ENCODE measurements at places on chromosomes 3 and 15.

DNA sequence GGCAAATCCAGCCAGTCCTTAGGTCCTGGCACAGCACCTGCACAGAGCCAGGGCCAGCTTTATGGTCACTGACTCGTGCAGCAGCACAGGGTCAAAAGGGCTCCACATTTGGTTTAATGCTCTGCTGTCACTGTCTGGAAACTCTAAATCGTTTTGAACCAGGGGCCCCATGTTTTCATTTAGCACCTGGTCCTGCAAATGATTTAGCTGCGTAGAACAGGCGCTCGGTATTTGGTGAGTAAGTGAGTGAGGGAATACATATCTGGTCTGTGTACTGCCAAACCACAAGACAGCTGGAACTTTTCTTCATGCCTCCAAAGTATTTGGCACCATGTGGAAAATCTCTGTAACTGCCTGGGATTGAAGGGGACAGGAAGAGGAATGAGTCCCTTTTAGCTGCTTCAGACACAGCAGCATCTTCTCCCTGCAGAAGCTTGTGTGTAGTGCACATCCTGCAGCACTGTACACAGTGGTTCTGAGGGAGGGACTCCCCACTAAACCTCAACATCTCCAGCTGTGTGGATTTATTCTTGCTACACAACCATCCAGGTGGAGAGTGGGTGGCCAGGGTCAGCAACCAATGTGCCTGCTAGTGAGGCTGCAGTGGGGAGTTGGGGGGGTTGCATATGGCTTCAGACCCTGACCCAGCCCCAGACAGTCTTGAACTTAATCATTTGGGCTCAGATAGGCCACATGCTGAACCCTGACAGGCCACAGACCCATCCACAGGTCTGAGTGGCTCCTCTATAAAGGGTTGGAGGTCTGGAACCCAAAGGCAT is 1.1 kb downstream of the SH2D7 start:
- DNase-seq: no peak

GRCh38 chr3:171431550-171431949 is 28.7 kb downstream of the TNIK start:
- no peak for DNase-seq

- DNase-seq: no peak
Measured at GRCh38 chr3:139180489-139180888, 135.8 kb upstream of the PRR23C start.

DNA sequence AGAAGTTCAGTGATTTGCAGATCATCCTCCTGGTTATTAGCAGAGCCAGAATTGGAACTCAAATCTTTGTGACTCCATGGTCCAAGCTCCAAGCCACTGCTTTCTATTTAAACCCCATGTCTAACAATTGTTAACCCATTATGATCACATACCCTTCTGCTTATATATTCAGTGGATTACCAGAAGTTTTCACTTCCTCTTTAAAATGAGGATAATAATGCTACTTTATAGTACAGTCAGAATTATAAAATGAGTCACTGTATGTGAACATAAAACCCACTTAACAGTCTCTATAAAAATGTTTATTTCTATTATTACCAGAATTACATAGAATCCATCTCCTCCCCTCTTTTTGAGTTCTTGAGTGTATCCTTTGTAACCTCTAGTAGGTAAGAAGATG is 550.7 kb upstream of the DPPA4 start:
- no peak for DNase-seq

- DNase-seq: peak; percentile 57
Measured at GRCh38 chr3:196537319-196537984, 22.3 kb upstream of the SMCO1 start.

- no peak for DNase-seq
Measured at GRCh38 chr3:124966521-124967445, 32.2 kb upstream of the MUC13 start.

DNA sequence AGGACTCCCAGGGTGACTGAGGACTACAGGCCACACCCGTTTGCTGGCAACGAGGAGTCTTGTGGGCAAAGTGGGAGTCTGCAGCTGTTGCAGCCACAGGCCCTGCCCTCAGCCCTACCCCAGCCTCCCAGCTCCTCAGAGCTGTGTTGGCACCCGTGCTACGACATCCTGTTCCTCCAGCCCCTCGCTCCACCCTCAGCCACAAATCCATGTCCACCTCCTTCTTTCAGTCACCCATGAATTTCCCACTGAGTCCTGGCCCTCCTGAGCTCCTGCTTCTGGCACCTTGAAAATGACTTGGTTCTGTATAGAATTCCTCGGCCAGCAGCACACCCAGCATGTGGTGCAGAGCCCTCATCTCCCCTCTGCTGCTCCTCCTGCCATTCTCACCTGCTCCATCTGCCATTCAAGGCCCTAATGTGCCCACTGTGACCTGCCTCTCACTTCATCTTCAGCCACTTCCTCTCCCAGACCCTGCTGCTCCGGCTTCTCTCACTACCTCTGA is 20.9 kb upstream of the VILL start:
- DNase-seq: no peak

DNA sequence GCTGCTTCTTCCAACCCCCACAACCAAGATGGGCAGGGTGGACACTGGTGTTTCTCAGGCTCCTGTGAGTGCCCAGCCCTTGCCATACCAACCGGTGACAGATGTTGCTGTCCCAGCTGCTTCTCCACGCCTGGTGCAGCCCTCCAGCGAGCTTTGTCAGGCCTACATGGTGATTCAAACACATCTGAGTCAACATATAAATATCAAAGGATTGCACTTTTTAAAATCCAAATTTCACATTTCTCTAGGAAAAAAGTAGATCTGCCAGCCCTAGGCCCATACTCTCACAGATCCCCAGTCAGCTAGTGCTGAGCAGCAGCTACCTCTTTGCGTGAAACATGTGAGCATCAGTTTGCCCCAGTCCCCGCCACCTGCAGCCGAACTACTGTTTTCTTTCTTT is 52.7 kb downstream of the RPN1 start:
- DNase-seq: no peak

- DNase-seq: no peak
Measured at GRCh38 chr3:22734756-22735155, 468.4 kb upstream of the UBE2E2 start.

DNA sequence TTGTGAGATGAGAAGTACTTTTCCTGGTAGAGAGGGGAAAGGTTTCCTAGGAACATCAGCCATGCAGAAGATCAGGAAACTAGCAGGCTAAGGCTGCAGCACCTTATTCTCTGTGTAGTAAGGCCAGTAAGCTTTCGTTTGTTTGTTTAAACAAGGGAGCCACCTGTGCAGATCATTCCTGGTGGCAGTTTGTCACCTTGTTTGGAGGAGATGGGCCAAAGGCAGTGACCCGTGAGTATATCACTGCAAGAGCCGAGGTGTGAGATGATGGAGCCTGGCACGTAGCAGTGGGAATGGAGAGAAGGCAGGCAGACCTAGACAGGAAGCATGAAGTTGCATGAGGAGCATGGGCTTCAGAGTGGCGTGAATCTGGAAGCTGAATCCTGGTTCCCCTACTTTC is 19.6 kb downstream of the ATG7 start:
- no peak for DNase-seq

- DNase-seq: no peak
Measured at GRCh38 chr3:176349706-176350105, 847.6 kb downstream of the TBL1XR1 start.

DNA sequence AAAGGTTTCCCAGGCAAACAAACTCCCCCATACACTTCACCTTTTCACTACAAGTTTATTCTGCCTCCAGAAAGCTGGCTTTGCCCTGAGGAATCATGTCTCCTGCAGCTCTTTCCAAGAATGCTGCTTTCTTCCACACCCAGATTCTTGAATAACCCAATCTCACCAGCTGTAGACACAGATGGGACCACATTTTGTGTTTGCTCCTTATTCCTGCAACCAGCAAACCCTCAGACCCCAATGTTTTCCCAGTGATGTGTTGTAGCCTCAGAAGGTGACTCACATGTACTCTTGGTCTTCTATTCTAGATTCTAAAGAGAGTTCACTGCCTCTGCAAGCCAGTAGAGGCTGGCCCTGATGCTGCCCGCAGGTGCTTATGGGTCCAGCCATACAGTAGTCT is 23.6 kb upstream of the TRIM59 start:
- no peak for DNase-seq

- DNase-seq: no peak
Measured at GRCh38 chr3:69961706-69962439, 37.7 kb upstream of the SAMMSON start.

DNA sequence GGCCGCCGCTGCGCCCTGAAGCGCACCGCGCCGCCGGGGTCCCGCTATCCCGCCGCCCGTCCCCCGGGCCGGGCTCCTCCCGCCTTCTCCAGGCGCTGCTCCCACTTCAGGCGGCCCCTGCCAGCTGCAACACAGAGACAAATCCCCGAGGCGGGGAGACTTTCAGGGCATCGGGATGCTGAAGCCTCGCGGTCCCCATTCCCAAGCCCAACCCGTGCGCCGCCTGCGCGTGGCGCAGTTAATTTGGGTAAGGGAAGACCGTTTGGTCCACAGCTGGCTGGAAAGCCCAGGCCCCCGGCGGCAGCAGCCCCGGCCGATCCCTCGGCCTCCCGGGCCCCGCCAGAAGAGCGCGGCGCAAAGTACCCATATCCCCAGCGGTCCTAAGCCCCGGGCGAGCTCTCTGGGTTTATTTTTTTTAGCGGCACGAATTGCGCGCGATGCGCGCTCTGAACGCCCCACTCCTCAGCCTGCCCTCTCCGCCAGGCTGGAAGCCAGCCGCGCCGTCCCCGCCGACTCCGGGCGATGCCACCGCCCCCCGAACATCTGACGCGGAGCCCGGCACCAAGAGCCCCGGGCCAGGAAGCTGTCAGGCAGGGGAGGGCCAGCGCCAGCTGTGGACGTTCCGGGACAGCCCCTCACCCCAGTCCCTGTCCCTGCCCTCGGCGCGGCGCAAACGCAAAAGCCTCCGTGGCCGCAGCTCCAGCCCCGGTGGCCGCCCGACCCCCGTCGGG is 517 bp downstream of the FBN1 start:
- DNase-seq: no peak

- no peak for DNase-seq
Measured at GRCh38 chr3:128424508-128425069, 42.1 kb downstream of the DNAJB8 start.

GRCh38 chr3:191330530-191331048 is 263 bp upstream of the UTS2B start:
- DNase-seq: no peak

- no peak for DNase-seq
Measured at GRCh38 chr15:63391669-63392360, 10.2 kb upstream of the CA12 start.

GRCh38 chr3:128083980-128084674 is 31.9 kb downstream of the SEC61A1 start:
- DNase-seq: no peak

- no peak for DNase-seq
Measured at GRCh38 chr3:16070707-16071106, 103.8 kb upstream of the GALNT15 start.

DNA sequence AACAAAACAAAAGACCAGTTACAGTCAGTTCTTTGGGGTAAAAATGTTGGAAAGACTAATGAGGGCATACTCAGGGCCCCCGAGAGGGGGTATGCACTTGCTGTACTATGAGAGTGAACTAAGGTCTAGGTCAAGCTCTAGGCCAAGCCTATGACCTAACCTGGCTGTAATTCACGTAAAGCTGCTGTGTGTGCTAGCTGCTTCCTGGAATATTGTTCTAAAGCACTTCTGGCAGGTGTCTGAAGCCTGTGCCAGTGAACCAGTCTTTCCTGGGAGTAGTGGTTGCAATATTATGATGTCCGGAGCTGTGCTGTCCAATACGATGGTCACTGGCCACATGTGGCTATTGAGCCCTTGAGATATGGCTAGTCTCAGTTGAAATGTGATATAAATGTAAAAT is 13.1 kb upstream of the CX3CR1 start:
- no peak for DNase-seq

DNA sequence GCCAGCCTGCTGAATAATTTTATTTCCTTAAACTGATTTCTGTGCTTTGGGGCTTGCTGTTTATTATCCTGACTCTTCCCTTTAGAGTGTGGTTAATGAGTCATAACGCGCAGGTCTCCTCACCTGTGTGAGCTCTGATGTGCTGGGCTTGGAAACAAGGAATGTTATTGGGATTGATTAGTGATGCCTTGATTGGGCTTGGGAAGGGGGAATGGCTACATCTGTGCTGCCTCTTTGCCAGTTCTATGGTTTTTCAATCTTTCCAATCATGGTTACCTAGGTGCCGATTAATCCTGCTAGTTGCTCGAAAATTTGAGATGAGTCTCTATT is 161.0 kb downstream of the THSD4 start:
- DNase-seq: no peak

DNA sequence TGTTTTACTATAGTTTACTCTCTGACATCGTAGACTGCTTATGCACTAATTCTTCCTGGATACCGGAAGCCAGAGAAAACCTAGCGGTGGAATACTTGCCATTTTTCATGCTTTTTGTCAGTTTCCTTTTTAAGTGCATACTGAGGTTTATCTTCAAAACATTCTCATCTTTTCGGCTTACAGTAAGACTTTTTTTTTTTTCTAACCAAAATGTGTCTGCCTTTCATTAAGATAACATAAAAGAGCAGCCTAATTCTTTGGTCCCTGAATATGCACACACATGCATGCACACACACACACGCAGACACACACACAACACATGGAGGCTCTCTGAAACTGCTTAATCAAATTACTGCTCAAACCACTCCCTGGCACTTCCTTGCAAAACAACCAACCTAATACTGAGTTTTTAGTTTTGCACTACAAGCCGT is 1.3 kb downstream of the ZNF445 start:
- no peak for DNase-seq

GRCh38 chr3:58004973-58005372 is 3.2 kb upstream of the FLNB start:
- no peak for DNase-seq

DNA sequence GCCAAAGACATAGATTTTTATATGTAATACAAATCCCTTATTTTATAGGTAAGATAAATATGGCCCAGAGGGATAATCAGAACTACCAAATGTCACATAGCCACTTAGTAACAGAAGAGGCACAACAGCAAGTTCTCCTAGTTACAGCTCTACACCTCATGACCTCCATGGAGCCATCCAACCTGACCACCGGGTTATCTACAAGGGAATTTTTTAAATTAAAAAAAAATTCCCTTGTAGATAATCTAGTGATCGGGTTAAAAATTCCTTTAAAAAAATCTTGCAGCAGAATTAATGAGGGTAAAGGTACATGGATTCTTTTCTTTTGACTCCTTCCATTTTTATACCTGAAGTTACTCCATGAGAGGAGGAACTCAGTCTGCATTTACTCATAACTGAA is 365.2 kb upstream of the WNT5A start:
- DNase-seq: no peak

DNA sequence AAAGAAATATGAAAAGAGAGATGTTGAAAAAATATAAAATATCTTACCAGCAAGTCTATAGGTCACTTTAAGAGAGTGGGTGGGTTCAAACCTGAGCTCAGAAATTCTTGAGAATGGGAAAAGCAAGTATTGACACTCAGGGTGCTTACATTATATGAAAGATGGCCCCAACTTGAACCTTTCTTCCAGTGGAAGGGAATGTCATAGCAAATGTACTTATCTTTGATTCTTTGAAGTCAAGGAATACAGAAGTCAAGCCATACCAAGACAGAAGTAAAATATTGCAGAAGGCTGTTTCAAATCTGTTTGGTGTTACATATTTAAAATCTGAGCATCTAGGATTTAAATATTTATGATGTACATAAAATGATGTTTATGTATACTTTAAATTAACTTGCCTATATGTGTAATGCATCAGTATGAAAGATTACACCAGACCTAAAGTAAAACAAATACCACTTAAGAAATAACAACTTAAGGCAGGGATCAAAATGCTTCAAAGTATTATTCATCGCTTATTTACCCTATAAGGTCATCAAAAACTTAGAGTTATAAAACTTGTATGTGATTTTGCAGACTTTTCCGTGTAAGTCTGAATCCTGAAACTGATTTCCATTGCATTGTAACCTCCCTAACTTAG is 8.7 kb downstream of the MME start:
- DNase-seq: no peak
